ENCODE measurements at places on chromosomes 4 and X. TPM values are rescaled to one million over a fixed set of nuclear protein-coding genes. Genes with fewer than 3 reads are reported as not detected.

Gene SHISA3
- not detected for total RNA-seq

DNA sequence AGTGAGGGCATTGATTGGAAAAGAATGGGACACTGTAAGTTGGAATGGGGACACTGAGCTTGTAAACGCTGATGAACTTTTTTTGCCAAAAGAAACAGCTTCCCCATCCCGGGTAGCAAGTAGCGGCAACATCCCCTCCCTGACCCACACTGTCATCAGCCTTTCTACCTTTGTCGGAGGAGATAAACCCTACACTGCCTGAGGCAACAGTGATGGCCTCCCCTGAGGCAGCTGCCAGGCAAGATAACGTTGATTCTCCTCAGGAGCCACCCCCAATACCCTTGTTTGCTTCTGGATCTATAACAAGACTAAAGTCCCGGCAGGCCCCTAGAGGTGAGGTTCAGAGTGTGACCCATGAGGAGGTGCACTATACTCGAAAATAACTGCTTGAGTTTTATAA is 10.3 kb upstream of the RAB33B start:
- no peak overlapping the region for H3K27ac ChIP-seq
- H3K4me3 ChIP-seq: no peak overlapping the region
- no peaks in the 10 kb centered on the region for H3K4me1 ChIP-seq
- no peak for DNase-seq
- no peaks in the 10 kb centered on the region for H3K36me3 ChIP-seq

DNA sequence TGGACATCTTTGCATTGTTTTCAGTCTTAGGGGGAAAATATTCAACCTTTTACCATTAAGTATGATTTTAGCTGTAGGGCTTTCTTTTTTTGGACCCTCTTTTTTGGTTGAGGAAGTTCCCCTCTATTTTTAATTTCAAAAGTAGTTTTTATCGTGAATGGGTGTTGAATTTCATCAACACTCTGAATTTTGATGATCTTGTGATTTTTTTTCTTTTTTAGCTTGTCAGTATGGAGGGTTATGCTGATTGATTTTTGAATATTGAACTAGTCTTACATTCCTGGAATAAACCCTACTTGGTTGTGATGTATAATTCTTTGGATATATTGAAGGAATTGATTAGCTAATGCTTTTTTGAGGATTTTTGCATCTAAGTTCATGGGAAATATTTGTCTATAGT is 1.7 kb downstream of the ZNF81 start:
- peaks cover 4% of the 10 kb centered on the region for H3K4me1 ChIP-seq
- DNase-seq: no peak
- H3K4me3 ChIP-seq: no peak overlapping the region
- no peaks in the 10 kb centered on the region for H3K36me3 ChIP-seq
- H3K27ac ChIP-seq: no peak overlapping the region
- H3K27me3 ChIP-seq: no peaks in the 10 kb centered on the region

- H3K36me3 ChIP-seq: no peaks in the 10 kb centered on the region
- H3K27me3 ChIP-seq: peaks cover 3% of the 10 kb centered on the region
- H3K4me1 ChIP-seq: no peaks in the 10 kb centered on the region
- no peak overlapping the region for H3K27ac ChIP-seq
- no peak for DNase-seq
These were observed 117.1 kb downstream of the CORIN start for GRCh38 chr4:47720787-47721186.

GRCh38 chr4:150722908-150723362 is 141.0 kb downstream of the MAB21L2 start:
- H3K4me1 ChIP-seq: no peaks in the 10 kb centered on the region
- H3K27me3 ChIP-seq: no peaks in the 10 kb centered on the region
- DNase-seq: no peak
- H3K4me3 ChIP-seq: no peak overlapping the region

DNA sequence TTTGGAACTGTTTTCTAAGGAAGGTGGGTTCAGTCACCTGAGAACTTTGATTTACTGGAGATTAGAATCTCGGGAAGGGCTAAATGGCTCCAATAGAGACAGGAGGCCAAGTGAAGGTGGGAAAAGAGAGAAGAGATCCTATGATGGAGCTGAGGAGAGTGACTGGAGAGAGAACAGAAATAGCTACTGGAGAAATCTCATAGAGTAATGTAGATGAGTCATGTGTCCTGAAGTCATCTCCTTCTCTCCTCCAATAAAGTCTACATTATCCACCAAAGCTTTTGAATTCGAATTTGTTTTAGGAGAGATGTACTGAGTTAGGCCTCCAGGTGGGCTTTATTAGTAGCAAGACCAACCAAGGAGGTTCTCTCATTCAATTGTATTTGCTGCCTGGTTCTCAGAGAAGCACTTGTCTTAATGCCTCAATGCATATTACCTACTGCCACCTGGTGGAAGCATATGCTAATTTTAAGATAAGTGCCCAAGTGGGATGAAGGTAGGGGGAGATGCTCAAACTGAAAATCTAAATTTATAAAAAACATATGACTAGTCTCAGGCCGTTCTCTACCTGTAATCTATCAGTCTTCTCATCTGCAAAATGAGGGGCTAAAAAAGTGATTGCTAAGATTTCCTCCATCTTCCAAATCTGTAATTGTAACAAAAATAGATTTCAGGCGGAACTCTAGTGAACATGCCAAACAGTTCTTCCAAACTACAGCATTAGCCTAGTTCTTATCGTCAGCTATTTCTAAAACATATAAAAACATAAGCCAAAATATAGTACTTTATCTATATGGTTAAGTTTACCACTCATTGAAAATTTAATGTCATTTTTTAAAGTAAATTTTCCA is 24.4 kb downstream of the TXK start:
- peak overlapping the region; percentile 33 for H3K27ac ChIP-seq
- peak; percentile 76 for DNase-seq
- no peak overlapping the region for H3K4me3 ChIP-seq
- peaks cover 65% of the 10 kb centered on the region for H3K36me3 ChIP-seq
- no peaks in the 10 kb centered on the region for H3K27me3 ChIP-seq

Measured in natural killer cell (primary cell).